Activated CD8-positive, alpha-beta memory T cell treated with anti-CD3 and anti-CD28 coated beads for 4 hours (primary cell): ENCODE measurements at places on chromosomes 7 and 10.

DNA sequence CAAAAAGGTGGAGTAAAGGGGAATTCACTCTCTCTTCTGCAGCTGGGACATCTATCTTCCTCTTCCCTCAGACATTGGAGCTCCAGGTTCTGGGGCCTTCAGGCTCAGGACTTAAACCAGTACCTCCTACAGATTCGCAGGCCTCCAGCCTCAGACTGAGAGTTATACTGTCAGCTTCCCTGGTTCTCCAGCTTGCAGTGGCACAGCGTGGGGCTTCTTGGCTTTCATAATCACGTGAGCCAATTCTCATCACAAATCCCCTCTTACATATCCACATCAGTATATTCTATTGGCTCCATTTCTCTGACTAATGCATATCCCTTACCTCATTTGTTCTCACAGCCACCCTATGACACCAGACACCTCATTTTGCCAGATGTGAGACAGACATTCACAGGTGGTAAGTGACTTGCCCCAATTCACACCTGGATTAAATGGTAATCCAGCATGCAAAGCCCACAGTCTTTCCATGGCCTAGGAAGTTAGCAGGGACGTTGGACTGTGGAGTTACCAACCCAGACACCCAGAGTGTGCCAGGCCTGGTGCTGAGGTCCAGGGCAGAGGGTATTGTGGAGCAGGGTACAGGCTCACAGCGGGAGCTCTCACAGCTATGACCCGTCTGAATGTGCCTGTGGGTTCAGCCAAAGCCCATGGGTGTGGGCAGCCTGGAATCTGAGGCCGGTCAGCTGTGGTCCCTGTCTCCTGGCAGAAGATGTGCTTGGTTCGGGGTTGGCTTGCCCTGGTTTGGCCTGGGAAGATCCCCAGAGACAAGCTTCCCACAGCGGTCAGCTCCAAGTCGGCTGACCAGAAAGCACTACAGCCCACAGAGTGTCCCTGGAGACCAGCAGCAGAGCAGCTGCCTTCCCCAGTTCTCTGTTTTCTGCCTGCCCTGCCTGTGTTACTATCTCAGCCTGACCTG is 18.4 kb upstream of the ZCCHC24 start:
- no peak for DNase-seq

- no peak for DNase-seq
Observed at GRCh38 chr10:131584287-131584686, 272.8 kb upstream of the TCERG1L start.

DNA sequence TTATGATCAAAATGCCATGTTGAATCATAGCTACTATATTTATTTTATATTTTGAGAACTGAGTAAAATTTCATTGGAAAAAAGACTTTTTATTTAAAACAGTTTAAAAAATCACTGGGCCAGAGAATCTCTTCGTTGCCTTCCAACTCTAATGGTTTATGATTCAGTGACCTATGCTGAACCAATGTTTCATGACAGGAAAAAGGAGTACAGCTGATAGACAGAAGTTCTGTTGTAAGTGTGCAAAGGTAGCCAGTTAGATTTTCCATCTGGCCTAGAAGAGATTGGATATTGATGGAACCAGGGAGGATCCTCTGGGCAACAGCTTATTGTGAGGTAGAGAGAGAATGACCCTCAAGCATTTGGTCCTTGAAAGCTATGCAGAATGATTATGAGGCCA is 745.8 kb downstream of the SUGCT start:
- no peak for DNase-seq

DNA sequence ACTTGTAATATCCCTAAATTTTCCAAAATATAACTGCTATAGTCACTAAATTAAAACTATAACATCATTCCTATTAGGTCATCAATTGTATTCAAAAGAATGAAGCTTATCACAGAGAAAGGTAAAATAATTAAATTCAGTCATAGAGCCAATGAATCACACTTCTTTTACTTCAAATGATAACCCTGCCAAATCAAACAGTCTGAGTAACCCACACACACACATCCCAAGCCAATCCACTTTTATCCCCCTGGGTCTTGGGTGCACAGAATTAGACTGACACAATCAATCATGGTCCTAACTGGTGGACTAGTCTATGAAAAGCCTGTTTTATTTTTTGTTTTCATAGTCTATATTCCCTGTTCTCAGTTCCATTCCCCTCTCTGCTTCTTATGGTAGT is 25.6 kb downstream of the CTNNA3 start:
- DNase-seq = no peak
